ENCODE measurements at places on chromosomes 2 and 18.

DNA sequence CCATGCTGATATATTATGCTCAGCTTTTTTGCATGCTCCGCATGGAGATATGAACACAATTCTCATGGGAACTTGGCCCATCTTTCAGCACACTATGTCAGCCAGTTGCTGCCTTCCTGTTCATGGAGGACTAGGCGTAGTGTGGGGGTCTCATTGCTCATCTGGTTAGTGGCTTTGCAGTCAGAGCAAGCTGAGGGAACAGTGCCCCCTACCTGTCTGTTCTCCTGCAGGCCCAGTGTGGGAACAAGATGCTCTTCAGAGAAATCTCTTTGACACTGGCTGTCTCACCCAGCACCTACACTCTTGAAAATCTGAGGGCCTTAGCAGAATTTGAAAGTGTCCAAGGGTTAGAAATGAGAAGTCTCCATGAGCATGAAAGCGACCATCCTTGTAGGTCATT lies 47.1 kb downstream of the SPTBN1 start:
- no peak for DNase-seq

DNA sequence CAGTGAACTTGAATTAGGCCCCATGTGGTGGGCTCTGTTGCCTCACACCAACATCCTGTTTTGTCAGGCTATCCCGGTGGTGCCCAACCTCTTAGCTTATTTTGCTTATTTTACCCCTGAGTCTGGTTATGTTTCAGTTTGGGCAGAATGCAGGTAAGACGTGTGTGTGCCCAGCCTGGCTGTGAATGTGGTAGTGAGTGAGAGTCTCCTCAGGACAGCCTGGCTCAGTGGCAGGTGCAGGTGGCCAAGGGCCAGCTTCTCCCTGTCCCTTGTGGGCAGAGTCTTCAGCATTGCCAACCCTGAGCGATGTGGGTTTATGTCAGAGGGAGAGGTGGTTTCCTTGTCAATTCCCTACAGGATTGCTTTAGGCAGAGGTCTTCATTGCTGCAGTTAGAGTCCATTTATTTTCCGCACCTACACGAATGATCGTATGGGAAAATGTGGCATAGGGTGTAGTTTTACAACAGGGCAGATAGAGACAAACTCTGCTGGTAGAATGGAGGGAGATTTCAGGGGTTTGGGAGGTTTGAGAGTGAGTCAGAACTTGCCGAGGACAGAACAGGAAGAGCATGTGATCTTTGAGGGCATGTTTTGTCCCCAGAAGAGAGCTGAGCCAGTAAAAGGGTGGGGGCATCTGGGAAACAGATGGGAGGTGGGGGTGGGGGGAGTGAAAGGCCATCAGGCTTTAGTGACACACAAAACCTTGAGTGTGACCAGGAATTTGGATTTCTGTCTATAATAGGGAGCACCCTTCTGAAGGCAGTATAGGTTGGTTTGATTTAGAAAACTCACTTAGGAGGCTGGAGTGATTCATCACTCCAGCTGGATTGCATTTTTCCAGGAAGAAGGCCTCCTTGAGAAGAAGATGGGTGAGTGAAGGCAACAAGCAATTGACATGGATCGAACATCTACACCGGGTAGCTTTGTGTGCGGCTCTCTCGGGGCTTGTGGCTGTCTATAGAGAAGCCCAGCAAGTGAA lies 156.2 kb upstream of the CELF4 start:
- no peak for DNase-seq

- DNase-seq: no peak
Measured at GRCh38 chr2:71608441-71608840, 155.1 kb downstream of the DYSF start.

DNA sequence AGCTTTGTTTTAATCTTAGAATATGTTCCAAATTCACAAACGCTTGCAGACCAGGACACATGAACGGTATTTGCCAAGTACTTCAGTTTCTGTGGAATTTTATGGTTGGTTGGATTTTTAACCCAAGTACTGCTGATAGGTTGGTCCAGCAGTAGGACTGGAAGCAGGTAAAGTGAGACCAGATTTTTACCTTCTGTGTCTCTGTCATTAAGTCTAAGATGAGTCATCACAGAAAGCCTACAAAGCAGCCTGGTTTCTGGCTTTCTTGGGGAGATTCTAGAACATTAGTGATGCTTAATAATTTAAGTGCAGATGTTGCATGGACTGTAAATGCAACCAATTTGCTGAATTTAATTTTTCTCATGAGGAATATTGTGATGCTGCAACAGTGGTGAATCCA lies 100.5 kb downstream of the SCG2 start:
- no peak for DNase-seq

- no peak for DNase-seq
Measured at GRCh38 chr2:162118166-162119031, 33.6 kb downstream of the GCG start.

GRCh38 chr2:215745331-215745730 lies 268.0 kb downstream of the MREG start:
- no peak for DNase-seq

DNA sequence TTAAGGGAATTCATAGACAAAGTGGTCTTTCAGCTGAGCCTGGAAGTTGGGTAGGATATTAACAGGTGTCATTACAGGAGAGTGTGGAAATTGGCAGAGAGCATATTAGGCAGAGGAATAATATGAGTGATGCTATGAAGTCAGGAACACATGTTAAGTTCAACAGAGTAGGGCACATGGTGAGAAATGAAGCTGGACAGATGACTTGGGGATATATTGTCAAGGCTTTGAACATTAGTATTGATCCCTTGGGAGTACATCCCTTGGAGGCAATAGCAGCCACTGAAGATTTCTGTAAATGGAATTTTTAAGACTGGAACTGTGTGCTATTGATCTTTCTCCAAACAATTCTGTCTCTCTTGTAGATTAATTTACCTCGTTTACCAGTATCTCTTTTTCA lies 170.7 kb downstream of the SCG2 start:
- no peak for DNase-seq

DNA sequence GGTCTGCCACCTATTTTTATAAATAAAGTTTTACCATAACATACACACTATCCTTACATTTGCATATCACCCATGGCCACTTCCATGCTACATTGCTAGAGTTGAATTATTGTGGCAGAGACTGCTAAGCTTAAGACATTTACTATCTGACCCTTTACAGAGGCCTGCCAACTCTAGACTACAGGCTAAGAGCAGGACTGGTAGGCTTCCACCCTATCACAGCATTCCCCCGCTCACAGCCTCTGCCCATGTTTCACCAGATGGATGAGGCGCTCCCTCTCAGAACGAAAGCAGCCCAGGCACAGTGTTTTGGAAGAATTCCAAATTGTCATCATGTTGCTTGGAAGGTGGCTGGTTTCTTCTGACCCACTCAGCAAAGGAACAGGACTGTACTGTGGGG lies 91.7 kb upstream of the SLC35G4 start:
- no peak for DNase-seq

DNA sequence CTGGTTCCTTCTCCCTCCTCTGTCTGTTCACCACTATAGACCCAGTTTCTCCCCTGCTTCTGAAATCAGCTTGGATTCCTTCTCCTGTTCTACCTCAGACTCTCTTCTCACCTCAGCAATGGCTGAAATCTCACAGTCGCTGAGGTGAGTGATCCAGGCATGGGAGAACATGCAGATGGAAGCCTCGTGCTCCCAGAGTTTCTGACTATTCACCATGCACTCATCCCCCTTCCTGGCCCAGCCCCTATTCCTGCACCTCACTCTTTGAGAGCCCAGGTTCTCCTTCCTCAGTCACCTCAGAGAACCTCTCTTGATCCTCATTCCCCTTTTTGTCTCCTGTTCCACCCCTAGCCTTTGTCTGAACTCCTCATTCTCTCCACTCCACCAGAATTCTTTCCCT lies 78.5 kb downstream of the SPTBN1 start:
- DNase-seq: no peak

- no peak for DNase-seq
Measured at GRCh38 chr2:120737340-120738101, 1.9 kb downstream of the GLI2 start.

GRCh38 chr2:179613701-179614100 lies 247.7 kb downstream of the ZNF385B start:
- DNase-seq: no peak

DNA sequence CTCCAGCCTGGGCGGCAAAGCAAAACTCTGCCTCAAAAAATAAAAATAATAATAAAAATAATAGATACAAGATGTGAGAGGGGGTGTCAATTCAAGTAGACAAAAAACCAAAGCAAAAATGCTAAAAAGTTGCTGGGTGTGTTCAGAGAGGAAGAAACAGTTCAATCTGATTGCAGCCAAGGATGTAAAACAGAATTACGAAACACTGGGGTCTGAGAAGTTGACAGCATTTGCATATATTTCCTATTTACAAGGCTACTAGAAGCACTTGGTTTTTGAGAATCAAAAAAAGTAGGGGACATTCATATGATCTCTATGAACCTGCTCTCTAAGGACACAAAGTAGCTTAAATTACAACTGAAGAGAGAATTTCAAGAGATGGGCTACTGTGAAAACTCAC lies 7.6 kb downstream of the TRIP12 start:
- DNase-seq: peak; percentile 26

- DNase-seq: no peak
Measured at GRCh38 chr2:170486730-170487129, 228.4 kb upstream of the SP5 start.

DNA sequence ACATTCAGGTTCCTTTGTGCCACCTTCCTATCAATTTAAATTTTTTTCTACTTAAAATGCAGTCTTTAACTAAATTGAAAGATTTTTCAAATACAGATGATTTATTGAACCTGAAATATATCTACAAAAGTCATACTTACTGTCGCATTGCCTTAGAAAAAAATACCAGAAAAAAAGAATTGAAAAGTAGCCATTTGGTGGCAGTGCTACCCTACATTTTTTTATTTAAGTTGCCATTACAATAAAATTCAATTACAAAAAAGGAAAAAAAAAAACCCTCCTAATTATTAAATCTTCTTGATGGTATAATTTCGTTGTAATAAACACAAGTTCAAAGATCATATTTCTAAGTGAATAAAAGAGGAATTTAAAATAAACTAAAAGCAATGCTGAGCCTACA lies 43.4 kb downstream of the DSC3 start:
- no peak for DNase-seq

- DNase-seq: no peak
Measured at GRCh38 chr2:191839918-191840804, 6.7 kb downstream of the CAVIN2 start.

- DNase-seq: no peak
Measured at GRCh38 chr2:111062417-111062816, 58.3 kb upstream of the BCL2L11 start.

DNA sequence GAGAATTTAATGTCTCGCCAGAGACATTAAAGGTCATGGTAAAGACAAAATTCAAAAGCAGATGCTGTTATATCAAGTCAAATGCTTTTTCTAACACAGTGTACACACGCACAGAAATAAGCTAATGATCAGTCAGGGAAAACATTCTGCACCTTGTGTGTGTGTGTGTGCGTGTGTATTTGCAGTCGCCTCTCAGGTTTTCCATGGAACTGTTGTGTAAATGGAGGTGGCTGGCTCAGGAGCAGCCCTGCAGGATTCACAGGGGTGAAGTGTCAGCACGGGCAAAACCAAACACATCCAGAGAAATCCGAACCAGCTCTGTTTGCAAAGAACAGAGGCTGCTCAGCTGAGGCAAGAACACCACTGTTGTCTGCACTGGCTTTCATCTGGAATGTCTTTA lies 76.2 kb upstream of the YWHAQ start:
- DNase-seq: no peak

DNA sequence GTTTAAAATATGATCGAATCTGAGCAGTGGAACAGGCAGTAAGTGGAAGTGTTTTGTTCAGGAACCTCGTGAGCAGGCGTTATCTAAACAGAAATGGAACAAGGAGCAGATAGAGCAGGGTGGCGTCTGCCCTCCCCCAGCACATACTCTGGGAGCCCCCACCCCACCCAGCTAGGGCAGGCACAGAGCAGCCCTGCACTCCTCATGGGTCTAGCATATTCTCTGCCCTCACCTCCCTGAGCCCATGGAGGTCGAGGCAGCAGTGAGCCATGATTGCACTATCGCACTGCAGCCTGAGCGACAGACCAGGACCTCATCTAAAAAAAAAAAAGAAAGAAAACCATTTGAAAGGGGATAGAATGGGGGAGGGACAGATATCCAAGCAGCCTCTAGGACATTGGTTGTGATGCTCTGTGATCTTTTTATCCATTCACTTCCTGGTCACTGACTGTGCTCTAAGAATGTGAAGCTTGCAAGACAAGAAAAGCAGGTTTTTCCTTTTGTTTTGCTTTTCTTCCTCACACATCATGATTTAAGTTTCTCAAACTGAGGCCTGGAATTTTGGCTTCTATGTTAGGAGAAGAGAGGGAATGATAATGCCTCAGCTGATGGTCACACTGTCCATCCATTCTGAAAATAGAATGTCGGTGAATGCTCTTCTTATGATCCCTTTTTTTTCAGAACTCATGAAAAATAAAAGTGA lies 3.1 kb downstream of the MLPH start:
- no peak for DNase-seq

DNA sequence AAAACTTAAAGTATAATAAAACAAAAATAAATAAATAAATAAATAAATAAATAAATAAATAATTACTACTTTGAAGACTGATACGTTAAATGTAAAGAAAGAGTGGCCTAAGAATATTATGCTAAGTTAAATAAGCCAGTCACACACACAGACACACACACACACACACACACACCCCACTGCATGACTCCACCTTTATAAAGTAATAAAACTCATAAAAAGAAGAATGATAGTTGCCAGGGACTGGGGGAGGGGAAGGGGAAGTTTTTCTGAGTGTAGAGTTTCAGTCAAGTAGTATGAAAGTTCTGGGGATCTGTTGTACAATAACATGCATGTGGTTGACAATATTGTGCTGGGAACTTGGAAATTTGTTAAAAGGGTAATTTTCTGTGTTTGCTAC lies 1237.5 kb upstream of the GYPC start:
- DNase-seq: no peak

DNA sequence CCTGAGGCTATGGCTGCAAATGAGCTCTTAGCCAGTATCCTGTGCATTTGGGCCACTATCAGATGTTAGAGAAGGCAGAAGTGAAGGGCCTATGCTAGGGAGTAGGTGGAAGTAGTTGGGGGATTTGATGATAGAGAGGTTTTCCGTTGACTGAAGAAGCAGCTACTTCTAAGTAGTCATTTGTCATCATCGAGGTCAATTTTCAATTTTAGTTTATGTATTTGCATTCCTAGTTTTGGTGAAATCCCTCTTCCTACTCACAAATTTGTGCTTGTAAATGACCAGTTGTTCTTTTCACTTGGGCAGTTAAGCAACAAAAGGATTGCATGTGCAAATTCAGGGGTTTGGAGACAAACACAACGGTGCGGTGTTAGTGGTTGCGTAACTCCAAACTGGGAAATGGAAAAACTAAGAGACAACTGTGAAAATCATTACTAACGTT lies 48.5 kb upstream of the PELI1 start:
- no peak for DNase-seq

GRCh38 chr2:98868548-98869271 lies 67.3 kb downstream of the CRACDL start:
- DNase-seq: no peak

DNA sequence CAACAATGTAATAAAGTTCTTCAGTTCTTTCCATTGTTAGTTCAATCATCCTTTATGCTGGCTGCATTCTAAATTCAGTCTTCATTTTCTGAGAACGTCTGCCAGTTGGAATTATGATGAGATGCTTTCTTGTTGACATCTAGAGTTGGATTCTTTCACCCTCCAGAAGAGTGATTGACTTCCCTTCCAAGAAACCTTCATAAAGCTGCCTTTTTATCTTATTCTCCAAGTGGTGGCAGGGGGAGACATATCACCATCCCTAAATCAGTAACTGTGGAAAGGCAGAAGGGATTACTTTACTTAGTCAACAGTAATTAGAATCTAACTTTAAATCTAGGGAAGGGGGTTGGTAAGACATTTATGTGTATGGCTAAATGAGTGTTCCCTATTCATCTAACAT lies 86.8 kb upstream of the GULP1 start:
- DNase-seq: no peak

Data from GF-D8 (cell line).